GM12892 (cell line): ENCODE measurements at places on chromosomes 11 and 22.

DNA sequence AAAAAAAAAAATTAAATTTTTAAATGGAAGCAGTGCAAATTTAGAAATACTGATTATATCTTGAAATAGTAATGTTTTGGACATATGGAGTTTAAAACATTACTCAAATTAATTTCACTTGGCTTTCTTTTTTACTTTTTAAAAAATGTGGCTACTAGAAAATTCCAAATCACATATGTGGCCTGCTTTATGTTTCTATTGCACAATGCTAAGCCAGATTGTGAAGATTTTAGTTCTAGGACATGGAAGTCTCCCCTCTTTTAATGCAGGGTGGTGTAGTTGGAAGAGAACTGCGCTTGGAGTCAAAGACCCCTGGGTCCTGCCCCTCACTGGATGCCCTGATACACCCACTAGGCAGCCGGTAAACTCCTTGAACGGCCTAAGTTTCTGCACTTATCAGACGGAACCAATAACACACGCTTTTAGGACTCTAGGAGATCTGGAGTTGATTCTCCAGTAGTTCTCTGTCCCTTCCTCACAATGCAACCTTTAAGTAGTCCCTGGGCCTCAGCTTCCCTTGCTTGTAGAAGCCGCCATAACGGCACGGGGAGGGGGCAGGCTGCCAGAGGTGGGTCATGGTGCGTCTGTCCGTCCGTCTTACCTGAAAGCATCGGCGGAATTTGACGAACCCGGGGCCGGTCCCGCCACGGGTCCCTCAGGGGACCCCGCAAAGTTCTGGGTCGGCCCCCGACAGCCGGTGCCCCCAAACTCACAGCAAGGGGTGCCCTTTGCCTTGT is 505 bp downstream of the FAM227A start:
- no peak for DNase-seq

DNA sequence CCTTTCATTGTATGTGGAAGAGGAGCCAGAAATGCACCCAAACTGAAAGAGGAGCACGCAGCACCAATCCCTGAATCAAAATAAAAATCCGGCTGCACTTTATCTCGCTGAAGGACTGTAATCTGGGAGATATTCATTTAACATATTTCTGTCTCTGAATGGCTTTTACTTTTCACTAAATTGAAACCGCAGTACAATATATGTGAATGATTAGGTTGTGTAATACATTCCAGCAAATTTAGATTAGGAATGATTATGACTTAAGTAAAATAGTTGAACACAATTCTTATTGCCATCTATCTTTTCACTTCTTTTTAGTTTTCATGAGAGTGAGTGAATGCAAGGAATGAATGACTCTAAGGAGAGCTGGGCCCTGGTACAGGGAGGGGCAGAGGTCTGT is 232.1 kb downstream of the ST3GAL4 start:
- DNase-seq: no peak

GRCh38 chr11:46277313-46277621 is 195 bp upstream of the CREB3L1 start:
- no peak for DNase-seq

DNA sequence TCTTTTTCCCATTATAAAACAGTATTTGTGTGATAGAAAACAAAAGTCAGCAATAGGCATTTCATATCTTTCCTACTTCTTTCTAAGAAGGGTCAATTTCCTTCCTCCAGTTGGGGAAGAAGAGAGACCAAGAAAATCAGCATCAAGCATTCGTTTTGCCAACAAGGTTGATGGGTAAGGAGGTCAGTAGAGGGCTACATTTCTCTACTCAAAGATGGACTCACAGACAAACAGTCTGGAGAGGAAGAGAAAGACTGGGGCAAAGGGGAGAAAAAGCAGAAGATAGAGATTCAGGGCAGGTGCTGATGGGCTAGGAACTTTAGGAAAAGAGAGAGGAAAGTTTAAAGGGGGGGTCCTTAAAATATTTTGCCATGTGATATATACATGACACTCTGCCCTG is 8.6 kb upstream of the MTNR1B start:
- DNase-seq: no peak

- DNase-seq: no peak
These were observed 12.5 kb downstream of the QSER1 start for GRCh38 chr11:32905028-32905667.

- DNase-seq: no peak
These were observed 79.5 kb upstream of the SLC25A18 start for GRCh38 chr22:17483688-17484372.

DNA sequence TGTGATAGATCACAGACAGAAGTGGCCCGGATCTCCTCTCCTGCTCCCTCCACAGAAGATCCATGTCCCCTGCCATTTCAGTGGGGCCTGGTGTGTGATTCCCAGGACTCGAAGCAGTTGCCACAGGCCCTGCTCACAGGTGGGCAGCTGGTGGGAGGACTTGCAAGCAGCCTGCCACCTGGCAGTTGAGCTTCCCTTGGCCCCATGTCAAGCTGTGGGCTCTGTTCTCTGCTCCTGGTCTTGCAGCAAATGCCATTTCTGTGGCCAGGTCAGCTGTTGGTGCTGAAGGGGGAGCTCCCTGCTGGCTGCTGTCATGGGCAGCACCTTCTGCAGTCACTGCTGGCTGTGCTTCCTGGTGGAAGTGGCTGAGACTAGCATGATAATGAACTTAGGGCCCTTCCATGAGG is 59.1 kb upstream of the SLC22A12 start:
- DNase-seq: no peak
